ENCODE measurements at places on chromosomes 13 and 19.

GRCh38 chr13:30792285-30793000 is 57.1 kb downstream of the ALOX5AP start:
- DNase-seq, result no peak

DNA sequence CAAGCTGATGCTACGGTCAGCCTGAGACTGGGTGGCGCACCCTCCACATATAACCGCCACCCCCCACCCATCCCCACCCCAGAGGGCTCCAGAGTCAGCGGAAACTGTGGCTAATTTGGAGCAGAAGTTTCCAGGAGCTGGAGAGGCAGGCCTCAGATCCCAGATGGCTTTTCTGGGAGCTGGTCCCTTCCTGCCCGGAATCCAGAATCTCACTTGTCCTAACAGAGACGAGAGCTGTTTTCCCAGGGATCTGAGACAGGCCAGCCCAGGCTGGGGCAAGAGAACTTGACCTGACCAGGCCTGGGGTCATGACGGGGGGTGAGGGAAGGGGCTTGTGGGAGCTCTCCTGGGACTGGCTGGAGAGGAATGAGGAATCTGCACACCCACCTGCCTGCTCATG is 6.5 kb downstream of the EPHX3 start:
- no peak for DNase-seq

DNA sequence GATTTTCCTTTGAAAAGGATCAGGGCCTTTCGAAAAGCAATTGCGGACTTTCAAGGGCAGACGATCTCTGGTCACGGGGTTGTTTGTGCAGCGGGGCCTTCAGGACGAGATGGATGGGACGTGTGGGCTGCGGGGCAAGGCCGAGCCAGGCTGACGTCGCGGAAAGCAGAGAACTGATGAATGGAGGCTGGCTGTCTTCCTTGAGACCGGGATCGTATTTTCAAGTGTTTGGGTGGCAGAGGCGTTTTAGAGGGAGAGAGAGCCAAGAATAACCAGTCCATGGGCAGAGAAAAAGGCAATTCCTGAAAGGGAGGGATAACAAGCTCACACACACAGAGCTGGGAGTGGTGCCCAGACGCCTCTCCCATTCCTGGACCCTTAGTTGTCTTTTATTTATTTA is 138.9 kb upstream of the USP29 start:
- no peak for DNase-seq

DNA sequence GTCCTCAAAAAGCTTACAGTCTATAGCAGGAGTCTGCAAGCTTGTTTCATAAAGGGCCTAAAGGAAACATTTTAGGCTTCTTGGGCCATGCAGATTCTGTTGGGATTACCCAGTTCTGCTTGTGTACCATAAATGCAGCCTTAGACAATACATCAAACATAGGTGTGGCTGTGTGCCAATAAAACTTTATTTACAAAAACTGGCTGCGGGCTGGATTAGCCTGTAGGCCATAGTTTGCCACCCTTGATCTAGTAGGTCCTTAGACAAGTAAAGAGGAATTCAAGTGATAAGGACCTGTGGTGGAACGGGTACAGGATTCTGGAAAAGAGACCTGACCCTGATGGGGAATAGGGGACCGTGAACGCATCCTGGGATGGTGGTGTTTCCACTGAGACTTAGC is 51.9 kb downstream of the ESD start:
- no peak for DNase-seq

DNA sequence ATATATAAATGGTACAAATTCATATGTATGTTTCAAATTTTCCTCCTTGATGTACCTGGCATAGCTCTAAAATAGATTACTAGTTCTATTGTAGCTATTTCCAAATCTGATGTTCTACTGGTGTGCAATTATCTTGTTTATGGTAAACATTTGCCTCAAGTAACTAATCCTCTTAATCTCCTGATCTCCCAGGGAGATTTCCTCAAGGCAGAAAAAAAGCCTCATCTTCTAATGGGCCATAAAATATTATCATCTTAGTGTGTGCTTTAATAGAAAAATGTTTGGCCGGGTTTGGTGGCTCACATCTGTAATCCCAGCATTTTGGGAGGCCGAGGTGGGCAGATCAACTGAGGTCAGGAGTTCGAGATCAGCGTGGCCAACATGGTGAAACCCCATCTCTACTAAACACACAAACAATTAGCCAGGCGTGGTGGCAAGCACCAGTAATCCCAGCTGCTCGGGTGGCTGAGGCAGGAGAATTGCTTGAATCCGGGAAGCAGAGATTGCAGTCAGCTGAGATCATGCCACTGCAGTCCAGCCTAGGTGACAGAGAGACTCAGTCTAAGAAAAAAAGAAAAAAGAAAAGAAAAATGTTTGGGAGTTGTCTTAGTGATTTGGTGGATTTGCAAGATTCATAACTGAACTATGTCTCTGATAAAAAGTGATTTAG is 498.9 kb upstream of the SLITRK5 start:
- DNase-seq, result no peak

DNA sequence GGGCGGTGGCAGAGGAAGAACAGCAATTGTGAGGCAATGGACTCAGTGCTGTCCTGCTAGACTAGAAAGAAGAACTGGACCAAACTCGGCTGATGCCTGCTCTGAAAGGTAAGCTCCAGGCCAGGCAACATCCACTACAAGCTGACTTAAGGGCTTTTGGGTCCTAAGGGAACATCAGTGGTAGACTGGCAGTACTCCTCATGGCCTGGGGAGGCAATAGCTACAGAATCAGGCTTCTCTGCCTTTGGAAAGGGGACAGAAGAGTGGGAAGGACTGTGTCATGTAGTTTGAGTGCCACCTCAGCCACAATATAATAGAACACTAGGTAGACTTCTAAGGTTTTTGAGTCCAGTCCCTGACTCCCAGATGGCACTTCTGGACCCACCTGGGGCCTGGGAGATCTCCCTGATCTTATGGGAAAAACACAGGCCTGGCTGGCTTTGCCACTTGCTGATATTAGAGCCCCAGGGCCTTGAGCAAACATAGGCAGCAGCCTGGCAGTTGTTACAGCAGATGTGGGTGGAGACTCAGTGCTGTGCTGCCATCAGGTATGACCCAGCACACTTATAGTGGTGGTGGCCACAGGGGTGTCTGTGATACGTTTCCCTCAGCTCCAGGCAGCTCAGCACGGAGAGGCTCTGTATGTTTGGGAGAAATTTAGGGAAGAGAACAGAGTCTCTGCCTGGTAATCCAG is 9.2 kb upstream of the CLC start:
- DNase-seq, result no peak
